ENCODE measurements at places on chromosomes 5 and 9.

GRCh38 chr9:73133921-73134407, 17.7 kb upstream of the ANXA1 start:
- DNase-seq = no peak

DNA sequence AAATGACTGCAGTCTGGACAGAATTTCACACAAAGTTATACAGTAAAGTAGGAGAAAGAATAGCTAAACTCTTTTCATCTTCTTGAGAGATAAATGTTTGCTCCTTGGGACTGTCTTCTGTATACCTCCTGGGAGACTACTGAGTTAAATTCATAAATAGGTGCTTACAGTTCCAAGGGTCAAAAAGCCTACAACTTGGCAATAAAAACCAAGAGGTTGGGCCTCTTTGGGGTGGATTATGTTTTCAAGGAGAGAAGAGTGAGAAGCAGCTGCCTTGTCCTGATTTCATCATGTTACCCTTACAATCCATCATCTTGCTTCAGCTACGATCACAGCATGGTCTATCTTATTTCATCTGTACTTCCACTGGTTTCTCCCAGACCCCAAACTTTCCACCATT, 213.2 kb upstream of the RPS23 start:
- no peak for DNase-seq

GRCh38 chr9:130590305-130590704, 10.9 kb downstream of the FUBP3 start:
- peak; percentile 68 for DNase-seq

- no peak for DNase-seq
Observed at GRCh38 chr9:82021198-82021597, 32.6 kb downstream of the SPATA31D1 start.

DNA sequence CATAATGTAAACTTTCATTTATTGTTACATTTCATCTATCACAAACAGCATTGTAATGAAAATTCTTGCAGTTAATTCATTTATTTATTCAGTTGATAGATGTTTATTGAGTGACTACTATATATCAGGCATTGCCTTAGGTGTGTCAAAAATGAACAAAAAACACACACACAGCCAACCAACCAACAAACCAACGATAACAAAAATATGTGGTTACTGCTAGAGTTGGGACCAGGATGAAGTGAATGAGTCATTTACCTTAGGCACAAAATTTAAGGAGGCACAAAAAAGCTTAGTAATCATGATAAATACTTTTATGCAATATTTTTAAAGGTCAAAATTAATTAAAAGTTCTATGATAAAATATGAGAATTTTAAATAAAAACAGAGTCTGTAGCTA, 223.4 kb downstream of the CSNK1G3 start:
- no peak for DNase-seq

GRCh38 chr5:31362529-31362900, 169.0 kb downstream of the CDH6 start:
- DNase-seq = no peak

- DNase-seq = no peak
Observed at GRCh38 chr9:131610231-131610761, 65.0 kb downstream of the PRRT1B start.

DNA sequence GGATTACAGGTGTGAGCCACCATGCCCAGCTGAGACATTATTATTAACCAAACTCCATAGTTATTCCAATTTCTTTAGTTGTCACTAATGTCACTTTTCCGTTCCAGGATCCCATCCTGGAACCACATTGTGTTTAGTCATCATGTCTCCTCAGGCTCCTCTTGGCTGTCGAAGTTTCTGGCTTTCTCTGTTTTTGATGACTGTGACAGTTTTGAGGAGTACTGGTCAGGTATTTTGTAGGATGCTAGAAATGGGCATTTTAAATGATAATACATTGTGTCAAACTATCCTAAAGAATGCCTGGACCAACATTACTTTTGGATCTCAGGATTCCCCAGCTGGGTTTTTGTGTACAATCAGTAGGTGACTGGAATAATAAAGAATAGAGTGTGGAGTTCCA, 19.8 kb upstream of the NEUROG1 start:
- no peak for DNase-seq

DNA sequence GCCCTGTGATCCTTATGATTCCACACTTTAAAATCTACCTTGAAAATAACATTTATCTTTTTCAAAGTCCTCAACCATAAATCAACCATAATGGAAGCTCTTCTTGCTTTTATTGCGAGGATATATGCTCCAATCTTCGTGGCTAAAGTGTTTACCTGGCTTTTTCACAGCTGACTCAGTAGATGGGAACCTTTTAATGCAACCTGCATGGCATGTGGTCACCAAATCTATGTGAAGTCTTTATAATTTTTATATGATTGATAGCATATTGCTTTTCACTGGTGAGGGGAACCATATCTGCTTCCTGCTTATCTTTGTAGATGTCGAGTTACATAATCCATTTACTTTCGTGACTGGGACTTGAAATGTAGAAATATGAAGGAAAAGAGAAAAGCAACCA, 47.1 kb upstream of the TLX3 start:
- DNase-seq = peak; percentile 4

DNA sequence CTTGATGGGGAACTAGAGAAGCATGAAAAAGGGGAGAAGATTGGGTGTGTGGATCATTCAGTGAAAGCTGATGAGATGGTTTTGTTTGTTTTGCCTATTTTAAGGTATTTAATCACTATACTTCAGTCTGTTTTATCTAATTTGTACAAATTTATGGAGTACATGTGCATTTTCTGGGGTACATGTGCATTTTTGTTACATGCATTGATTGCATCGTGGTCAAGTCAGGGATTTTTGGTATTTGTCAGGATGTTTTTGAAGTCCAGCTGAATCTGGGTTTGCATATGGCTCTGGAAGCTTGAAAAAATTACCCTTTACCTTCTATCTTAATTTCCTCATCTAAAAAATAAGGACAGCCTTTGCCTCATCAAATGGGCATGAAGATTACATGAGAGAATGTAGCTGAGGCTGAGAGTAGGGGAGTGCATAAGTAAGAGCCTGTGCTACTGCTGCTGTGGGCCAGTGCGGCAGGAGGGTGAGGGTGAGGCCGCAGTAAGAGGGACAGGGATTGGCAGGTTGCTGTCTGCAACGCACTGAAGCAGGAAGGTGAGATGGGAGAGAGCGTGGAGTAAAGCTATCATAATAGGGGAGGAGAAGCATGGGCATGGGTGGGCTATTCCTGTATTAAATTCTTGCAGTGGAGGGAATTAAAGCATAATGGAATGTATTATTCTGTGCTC, 139.8 kb downstream of the NPR3 start:
- no peak for DNase-seq

GRCh38 chr5:146072595-146072994, 32.8 kb downstream of the PLAC8L1 start:
- no peak for DNase-seq

- DNase-seq = no peak
Observed at GRCh38 chr5:150152636-150153462, 2.8 kb downstream of the PDGFRB start.

GRCh38 chr5:74991522-74991921, 60.8 kb downstream of the GCNT4 start:
- no peak for DNase-seq

- DNase-seq = no peak
Observed at GRCh38 chr5:122690266-122690665, 84.6 kb upstream of the SNX2 start.

GRCh38 chr5:78602400-78602799, 46.2 kb downstream of the LHFPL2 start:
- no peak for DNase-seq

GRCh38 chr5:41817625-41818301, 52.5 kb downstream of the OXCT1 start:
- no peak for DNase-seq

GRCh38 chr9:8717146-8717545, 917.6 kb upstream of the DMAC1 start:
- DNase-seq = no peak

DNA sequence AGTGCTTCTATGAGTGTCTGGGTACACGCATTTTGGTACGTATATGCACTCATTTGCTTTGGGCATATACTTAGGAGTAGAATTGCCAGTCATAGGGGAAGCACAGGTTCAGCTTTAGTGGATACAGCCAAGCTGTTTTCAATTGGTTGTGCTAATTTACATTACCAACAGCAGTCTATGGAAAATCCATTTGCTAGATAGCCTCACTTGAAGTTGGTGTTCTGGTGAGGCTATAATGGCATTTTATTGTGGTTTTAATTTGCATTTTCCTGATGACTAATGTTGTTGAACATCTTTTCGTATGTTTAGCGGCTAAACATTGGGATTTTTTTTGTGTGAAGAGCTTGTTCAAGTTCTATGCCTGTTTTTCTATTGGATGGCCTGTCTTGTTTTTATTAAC, 76.8 kb upstream of the ANKH start:
- no peak for DNase-seq

DNA sequence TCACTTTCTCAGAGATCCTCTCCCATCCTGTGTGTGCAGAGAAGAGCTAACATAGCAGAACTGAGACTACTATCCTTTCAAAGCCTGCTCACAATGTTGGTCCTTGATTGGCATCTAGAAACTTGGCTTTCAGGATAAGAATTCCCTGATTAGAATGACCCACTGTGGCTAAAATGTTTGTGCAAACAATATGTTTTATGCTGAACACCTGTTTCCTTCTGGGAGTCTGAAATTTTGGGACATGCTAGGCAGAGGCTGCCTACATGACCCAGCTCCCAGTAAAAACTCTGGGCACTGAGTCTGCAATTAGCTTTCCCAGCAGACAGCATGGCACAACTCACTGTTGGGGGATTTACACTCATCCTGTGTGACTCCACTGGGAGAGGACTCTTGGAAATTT, 78.9 kb downstream of the CFAP95 start:
- DNase-seq = no peak

- no peak for DNase-seq
Observed at GRCh38 chr5:86320266-86320665, 297.5 kb upstream of the COX7C start.

- DNase-seq = no peak
Observed at GRCh38 chr9:80410106-80410505, 838.3 kb downstream of the TLE4 start.

DNA sequence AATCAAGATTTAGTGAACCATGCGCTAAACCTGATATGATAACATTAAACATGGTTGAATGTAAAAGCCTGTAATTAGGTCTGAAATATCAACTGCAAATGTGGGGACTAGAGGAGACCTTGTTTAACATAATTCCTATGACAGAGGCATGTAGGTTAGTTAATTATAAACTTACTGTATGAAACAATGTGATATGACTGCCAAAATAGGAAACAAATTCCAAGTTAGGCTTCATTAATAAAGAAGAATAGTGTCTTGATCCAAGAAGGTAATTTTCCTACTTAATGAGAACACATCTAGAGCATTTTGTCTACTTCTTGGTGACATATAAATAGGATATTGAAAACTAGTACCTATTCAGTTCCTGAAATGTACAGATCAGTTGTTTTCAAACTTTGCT, 136.2 kb upstream of the TARS1 start:
- no peak for DNase-seq

DNA sequence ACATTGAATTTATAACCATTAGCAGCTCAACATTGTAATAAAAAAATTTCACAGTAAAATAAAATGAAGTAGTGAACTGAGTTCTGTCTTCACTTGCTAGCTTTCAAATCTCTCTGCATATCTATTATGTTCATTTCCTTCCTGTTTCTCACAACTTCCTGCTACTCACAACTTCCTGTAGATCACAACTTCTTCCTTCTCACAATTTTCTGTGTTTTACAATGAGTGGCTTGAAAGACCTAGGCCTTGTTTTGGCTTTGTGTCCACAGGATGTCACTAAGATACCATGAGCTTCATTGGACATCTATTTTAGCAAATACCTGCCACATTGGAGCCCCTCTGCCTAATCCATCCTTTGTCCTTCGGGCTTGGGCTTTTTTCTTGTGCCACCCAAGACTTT, 480.3 kb upstream of the ADAMTS16 start:
- DNase-seq = no peak

DNA sequence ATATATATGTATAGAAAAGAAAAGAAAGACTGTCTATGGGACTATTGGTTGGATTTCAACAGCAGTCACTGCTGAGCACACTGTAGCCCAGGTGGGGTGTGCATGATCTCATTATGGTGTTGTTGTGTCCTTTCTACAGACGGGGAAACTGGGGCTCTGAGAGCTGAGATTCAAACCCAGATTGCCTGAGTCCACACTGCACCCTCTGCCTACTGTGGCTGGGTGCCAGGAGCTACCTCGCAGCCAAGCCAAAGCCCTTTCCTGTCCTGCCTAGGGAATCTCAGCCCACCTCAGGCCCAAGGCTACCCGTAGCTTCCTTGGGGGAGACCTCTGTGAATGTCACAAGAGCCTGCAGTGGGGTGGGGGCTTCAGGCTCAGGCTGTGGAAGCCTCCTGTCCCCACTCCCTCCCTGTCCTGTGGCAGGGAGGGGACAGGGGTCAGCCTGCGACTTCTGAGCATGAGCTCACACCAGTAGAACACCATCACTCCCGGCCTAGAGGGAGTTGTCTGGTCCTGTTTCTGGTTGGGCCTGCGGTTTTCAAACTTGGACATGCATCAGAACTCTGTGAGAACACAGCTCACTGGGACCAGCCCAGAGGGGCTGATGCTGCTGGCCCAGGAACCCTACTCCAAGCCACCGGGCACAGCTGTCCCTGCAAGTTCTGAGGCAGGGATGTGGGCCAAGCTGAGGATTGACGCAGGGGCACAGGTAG, 7.9 kb upstream of the NINJ1 start:
- DNase-seq = no peak

- no peak for DNase-seq
Observed at GRCh38 chr5:17378346-17378997, 119.6 kb upstream of the TAF11L2 start.

GRCh38 chr9:38010918-38011704, 57.9 kb downstream of the SHB start:
- DNase-seq = no peak

GRCh38 chr5:132621699-132622098, 36.3 kb upstream of the IL13 start:
- no peak for DNase-seq

GRCh38 chr5:159658266-159658925, 257.9 kb upstream of the ADRA1B start:
- no peak for DNase-seq

DNA sequence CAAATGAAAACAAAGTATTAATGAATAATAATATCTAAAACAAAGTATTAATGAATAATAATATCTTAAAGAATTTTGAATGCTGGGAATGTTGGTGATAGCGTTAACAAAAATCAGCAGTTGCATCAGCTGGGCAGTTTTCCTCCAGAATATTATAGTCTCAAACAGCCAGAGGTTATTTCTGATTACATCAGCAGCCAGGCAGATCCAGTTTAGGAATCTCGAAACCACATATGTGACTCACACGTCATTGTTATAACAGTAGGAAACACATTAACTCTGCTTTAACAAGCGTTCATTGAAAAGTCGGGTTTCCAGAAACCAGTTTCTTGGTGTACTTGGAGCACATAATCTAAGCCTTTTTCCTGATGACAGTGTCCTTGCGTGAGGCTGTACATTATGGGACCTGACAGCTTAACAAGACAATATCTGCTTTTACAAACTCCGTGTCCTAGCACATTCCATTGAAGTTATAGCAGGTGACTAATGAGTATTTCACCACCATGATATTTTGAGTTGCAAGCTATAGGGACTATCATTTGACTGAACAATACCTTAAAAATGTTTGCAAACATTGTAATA, 559.5 kb upstream of the KLF4 start:
- DNase-seq = no peak

- DNase-seq = no peak
Observed at GRCh38 chr5:124315741-124316415, 430.6 kb downstream of the ZNF608 start.
